ENCODE measurements at places on chromosomes 7 and 10. TPM values are rescaled to one million over a fixed set of nuclear protein-coding genes. Genes with fewer than 3 reads are reported as not detected.

AP4M1 gene
- total RNA-seq = 17.9 TPM

TMEM196 gene
- total RNA-seq = not detected

DNA sequence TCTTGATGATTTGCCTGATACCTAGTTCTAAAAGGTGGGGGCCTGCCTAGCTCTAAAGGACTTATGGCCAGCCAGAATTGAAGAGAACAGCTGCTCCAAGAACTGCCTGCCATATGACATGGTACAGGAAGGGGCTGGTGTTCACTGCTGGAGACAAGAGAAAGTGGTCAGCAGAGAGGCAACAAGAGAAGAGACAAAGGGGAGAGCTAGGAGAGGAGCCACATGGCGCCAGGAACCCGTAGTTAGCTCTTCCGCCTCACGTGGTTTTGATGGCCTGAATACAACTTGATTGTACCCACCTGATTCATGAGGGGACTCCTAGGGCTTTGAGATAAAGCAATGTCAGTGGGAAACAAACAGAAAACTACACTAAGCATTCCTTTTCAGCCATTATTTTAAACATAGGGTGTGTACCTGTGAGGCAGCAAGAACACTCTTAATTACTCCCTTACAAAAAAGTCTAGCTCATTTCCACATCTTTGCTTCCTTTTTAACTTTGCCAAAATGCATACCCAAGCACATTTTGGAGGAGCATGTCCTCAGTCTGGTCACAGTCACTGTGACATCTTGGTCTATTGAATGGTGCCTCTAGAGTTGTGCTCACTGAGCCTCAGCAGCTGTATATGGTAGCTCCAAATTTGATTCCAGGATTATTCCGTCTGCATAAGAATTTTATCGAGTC, 71.6 kb downstream of the CCDC71L start:
- no peak overlapping the region for H3K27ac ChIP-seq
- DNase-seq = no peak
- no peak overlapping the region for H3K4me3 ChIP-seq
- no peaks in the 10 kb centered on the region for H3K4me1 ChIP-seq
- no peaks in the 10 kb centered on the region for H3K36me3 ChIP-seq
- H3K27me3 ChIP-seq = no peaks in the 10 kb centered on the region

GRCh38 chr10:97399843-97400545, 1.1 kb downstream of the RRP12 start:
- no peaks in the 10 kb centered on the region for H3K27me3 ChIP-seq
- H3K4me1 ChIP-seq = peaks cover 4% of the 10 kb centered on the region
- peak overlapping the region; percentile 99 for H3K4me3 ChIP-seq
- DNase-seq = peak; percentile 75
- peaks cover 8% of the 10 kb centered on the region for H3K36me3 ChIP-seq

DNA sequence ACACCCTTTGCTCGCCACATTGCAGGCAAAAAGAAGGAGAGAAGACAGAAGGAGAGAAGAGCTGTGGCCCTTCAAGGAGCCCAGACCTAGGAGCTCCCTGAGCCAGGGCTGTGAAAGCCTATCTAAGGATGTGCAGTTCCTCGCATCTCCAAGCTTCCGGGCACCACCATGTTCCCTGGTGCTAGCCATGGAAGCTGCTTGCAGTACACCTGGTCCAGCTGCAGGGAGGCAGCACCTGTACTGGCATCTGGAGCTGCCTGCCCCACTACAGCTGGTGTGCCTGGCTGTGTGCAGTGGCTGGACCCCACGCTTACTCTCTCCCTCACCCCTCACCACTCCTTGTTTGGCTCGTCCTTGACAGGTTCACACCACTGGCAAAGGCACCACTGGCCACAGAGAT, 1111.8 kb upstream of the POT1 start:
- H3K36me3 ChIP-seq = no peaks in the 10 kb centered on the region
- DNase-seq = no peak
- no peak overlapping the region for H3K4me3 ChIP-seq
- H3K27ac ChIP-seq = no peak overlapping the region
- H3K27me3 ChIP-seq = no peaks in the 10 kb centered on the region
- no peaks in the 10 kb centered on the region for H3K4me1 ChIP-seq

DNA sequence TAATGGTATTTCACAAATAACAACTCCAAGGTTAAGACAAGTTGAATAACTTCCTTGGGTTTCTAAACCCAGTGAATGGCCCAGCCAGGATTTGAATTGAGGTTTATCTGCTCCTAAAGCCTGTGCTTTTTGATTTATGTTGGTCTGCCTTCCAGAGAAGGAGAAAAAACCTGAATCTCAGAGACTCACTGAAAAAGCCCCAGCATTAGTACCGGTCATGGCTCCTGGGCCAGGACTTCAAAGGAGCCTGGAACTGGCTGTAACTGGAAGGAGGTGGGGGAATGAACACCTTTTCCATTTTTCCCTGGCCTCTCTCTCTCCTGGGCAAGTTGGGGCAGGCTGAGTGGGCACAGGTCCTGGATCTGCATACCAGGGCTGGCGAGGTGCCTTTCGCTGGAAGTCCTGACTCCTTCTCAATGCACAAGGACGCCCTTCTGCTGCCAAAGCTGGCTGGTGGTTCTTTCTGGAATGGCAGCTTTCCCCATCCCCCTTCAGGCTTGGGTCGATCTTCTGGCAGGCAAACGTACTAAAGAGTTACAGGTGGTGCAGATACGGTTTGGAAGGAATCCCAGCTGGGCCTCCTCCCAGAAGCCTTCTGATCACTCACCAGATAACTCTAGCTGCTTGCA, 268.2 kb downstream of the PTEN start:
- H3K4me1 ChIP-seq = no peaks in the 10 kb centered on the region
- H3K4me3 ChIP-seq = no peak overlapping the region
- no peak for DNase-seq

ZDHHC4 gene
- total RNA-seq = 28.9 TPM

GRCh38 chr10:92970301-92971070, 90.1 kb upstream of the CYP26C1 start:
- H3K27me3 ChIP-seq = no peaks in the 10 kb centered on the region
- H3K4me1 ChIP-seq = peaks cover 19% of the 10 kb centered on the region
- H3K4me3 ChIP-seq = no peak overlapping the region

DNA sequence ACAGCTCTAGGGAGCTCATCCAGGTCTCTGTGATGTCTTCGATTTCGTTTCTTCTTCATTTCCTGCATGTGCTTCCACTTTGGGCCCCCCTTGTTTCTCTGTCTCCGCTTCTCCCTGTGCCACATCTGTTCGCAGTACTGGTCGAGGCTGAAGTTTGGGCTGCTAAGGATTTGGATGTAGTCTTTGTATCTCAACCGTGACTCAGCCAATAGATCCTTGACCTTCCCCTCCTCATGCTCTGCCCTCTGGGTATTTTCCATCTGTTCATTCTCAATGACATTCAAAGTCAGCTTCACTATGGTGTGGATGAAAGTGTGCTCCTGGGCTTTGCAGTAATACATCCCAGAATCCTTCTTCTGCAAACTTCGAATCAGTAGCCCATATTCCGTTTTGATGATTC, 187.4 kb downstream of the SEMA3D start:
- no peaks in the 10 kb centered on the region for H3K36me3 ChIP-seq
- no peaks in the 10 kb centered on the region for H3K27me3 ChIP-seq
- no peak overlapping the region for H3K4me3 ChIP-seq

DNA sequence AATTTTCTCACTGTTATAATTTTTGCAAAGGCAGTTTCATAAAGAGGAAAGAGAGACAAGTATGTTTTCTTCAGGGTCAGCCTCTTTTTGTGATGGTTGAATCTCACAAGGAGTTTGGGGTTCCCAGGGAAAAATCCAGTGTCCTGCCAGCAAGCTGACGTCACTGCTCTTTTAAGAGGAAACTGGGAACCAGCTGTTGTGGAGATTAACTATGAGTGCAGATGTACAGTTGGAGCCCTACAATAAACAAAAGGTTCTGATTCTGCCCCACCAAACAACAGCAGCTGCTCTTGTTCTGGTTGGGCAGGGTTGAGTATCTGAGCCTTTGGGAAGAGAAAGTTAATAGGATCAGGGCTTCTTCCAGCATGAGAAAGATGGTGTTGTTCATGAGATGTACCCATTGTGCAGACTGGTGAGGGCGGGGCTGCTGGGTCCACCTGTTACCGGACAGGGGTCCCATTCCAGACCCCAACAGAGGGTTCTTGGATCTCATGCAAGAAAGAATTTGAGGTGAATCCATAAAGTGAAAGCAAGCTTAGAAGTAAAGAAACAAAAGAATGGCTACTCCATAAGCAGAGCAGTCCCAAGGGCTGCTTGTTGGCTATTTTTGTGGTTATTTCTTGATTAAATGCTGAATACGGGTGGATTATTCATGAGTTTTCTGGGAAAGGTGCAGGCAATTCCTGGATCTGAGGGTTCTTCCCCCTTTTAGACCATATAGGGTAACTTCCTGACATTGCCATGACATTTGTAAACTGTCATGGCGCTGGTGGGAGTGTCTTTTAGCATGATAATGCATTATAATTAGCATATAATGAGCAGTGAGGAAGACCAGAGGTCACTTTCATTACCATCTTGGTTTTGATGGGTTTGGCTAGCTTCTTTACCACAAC, 12.5 kb downstream of the PRF1 start:
- H3K27ac ChIP-seq = no peak overlapping the region
- H3K4me3 ChIP-seq = no peak overlapping the region
- peaks cover 5% of the 10 kb centered on the region for H3K4me1 ChIP-seq
- H3K27me3 ChIP-seq = no peaks in the 10 kb centered on the region
- no peaks in the 10 kb centered on the region for H3K36me3 ChIP-seq
- DNase-seq = no peak

DNA sequence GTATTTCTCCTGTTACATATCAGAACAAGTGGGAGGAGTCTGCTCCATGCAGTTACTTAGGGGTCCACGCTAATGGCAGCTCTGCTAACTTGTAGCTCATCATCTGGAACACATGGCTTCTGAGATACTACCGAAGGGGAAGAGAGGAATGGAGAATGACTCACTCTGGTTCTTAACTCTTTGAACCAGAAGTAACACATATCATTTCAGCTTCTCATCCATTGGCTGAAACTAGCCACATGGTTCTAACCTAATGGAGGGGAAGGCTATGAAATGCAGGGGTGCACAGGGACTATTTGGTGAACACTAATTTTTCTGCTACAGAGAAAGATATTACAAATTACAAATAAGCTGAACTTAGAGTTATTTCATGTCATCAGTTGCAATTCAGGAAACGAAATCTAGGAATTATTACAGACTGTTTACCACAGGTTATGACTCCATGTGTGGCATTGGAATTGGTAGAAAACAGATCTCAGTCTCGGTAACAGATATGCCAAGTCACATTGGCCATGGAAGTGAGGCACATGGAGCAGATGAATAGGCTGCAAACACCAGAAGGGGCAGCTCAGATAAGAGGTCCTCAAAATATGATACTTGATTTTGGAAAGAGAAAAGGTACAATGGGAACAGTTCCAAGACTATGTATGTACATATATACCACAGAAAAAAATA, 9.4 kb upstream of the KAT6B start:
- no peaks in the 10 kb centered on the region for H3K27me3 ChIP-seq
- peak; percentile 49 for DNase-seq
- peaks cover 14% of the 10 kb centered on the region for H3K4me1 ChIP-seq
- peaks cover 4% of the 10 kb centered on the region for H3K36me3 ChIP-seq

- no peaks in the 10 kb centered on the region for H3K27me3 ChIP-seq
- no peak for DNase-seq
- H3K4me1 ChIP-seq = no peaks in the 10 kb centered on the region
Measured at GRCh38 chr7:92043637-92044036, 90.6 kb downstream of the CYP51A1 start.

- 0 out of 2 replicates have a peak, but pooled peaks cover 4% of the 10 kb centered on the region for H3K4me1 ChIP-seq
- peak overlapping the region; percentile 92 for H3K4me3 ChIP-seq
- H3K27me3 ChIP-seq = no peaks in the 10 kb centered on the region
- H3K36me3 ChIP-seq = peaks cover 20% of the 10 kb centered on the region
- H3K27ac ChIP-seq = 0 out of 2 replicates have a peak overlapping the region, but pooled peaks have one; percentile 37
- DNase-seq = no peak
Measured at GRCh38 chr10:5447611-5448071, 35.3 kb downstream of the NET1 start.

- peaks cover 8% of the 10 kb centered on the region for H3K4me1 ChIP-seq
- H3K27ac ChIP-seq = no peak overlapping the region
- H3K4me3 ChIP-seq = no peak overlapping the region
- no peak for DNase-seq
- H3K36me3 ChIP-seq = peaks cover 5% of the 10 kb centered on the region
- no peaks in the 10 kb centered on the region for H3K27me3 ChIP-seq
Measured at GRCh38 chr10:62327885-62328284, 46.3 kb upstream of the ZNF365 start.

TRIM50 gene
- total RNA-seq = not detected

- H3K36me3 ChIP-seq = no peaks in the 10 kb centered on the region
- H3K27me3 ChIP-seq = peaks cover 51% of the 10 kb centered on the region
- no peak overlapping the region for H3K27ac ChIP-seq
- no peak overlapping the region for H3K4me3 ChIP-seq
Measured at GRCh38 chr10:123864923-123865322, 26.7 kb downstream of the CPXM2 start.

DNA sequence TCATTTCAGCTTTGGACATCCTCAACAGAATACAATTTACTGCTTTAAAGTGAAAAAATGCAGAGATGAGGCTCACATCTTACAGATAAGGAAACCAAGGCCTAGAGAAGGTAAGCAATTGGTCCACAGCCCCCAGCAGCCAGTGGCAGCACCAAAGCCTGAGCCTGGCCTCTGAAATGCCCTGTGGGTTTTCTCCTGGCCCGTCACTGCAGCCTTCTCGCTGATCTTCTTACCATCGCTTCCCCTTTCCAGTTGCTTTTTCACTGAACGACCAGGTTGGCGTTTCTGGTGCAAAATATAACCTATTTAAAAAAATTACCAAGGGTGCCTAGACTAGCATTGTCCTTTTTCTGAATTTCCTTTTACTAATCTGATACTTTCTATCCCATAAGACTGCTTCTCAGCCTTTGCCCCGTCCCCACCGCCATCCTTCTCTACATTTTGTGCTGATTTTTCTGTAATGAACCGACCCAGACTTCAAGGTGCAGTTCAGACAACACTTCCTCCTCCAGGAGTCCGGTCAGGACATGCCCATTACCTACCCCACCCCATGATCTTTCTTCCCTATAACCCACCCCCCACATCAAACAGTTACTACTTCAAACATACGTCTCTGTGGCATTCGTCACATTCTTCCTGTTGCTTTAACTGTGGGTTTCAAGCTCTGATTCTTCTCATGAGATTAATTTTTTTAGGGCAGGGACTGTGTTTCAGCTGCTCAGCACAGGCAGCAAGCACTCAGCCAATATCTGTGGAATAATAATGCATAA, 289.4 kb downstream of the DNAJB6 start:
- no peak overlapping the region for H3K4me3 ChIP-seq
- DNase-seq = no peak
- H3K4me1 ChIP-seq = no peaks in the 10 kb centered on the region
- no peaks in the 10 kb centered on the region for H3K27me3 ChIP-seq
- no peak overlapping the region for H3K27ac ChIP-seq
- H3K36me3 ChIP-seq = no peaks in the 10 kb centered on the region

GRCh38 chr10:49649294-49649693, 30.2 kb upstream of the C10orf53 start:
- no peaks in the 10 kb centered on the region for H3K4me1 ChIP-seq
- H3K4me3 ChIP-seq = no peak overlapping the region
- H3K27me3 ChIP-seq = peaks cover 99% of the 10 kb centered on the region
- no peak overlapping the region for H3K27ac ChIP-seq
- no peaks in the 10 kb centered on the region for H3K36me3 ChIP-seq
